Smooth muscle cell of the brain vasculature (primary cell): ENCODE measurements at places on chromosomes 13 and 19.

DNA sequence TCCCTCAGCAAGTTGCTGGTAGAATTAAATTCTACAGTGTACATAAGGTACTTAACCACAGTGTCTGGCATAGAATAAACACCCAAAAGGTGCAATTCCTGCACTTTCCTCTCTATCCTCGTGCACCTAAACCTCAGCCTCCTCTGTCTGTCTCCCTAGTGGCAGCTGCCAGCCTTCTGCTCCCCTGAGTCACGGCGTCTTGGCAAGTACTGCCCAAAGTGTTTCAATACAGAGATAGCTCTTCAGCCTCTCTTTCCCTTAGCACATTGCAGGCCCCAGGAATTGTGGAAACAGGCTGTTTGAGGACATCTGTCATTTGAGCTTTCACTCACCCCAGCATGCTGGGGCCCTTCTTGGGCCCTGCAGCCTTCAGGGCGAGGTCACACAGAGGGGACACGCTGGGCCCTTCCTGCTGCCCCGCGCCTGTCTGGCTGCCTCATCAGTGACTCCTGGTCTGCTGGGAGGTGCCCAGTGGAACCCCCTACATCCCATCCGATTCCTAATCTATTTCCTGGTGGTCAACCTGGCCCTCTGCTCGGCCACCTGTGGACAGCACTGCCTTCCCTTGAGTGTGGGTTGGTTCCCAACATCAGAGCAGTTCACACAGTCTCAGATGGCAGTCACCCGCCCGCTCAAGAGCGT is 19.3 kb downstream of the COL4A2 start:
- DNase-seq = no peak

DNA sequence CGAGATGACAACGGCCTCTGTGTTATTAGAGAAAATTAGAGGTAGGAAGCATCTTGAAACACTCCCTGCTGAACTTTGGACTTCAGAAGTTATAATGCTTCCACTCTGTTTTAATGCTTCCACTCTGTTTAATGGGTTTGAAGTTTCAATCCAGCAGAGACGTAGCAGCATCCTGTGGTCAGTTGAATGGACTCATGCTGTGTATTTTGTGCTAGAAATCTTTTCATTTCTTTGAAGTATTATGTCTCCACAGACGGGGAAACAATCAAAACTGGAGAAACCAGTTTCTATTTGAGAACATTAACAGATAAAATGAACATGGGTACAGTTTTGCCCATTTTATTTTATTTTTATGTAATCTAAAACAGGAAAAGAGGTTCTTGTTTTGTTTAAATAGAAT is 1736.2 kb downstream of the SLITRK5 start:
- no peak for DNase-seq

DNA sequence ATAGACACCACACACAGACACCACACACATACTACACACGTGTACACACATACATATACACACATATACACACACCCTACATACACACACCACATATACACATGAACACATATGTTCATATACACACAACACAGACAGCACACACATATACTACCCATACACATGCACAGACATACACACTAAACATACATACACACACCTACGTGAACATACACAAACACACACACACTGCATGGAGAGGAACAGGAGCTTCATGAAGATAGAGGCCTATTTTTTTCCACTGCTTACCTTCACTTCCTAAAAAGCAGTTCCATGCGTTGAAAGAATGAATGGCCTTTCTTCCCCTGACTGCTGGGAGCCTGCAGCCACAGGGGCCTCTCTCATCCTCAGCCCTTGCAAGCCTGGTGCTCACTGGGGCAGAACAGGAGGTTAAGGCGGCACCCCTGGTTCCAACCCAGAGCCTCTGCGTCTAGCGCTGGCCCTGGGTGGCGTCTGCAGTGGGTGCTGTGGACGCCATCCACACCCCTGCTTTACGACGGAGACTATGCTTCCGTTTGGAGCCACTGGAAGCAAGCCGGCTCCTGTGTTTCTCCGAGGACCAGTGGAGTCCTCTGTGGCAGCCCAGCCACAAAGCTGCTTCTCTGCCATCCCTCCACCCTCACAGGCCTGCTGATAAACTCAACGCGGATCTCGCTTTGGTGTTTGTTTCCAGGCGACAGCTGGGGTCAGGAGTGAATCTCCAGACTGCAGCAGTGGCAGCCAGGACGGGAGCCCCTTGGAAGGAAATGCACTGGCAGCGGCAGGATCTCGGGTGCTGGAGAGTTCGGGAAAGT is 1.9 kb upstream of the RASA3 start:
- DNase-seq = no peak

GRCh38 chr13:54636231-54636630 is 1607.6 kb downstream of the OLFM4 start:
- no peak for DNase-seq

GRCh38 chr13:59435024-59435423 is 728.7 kb downstream of the DIAPH3 start:
- DNase-seq = no peak

GRCh38 chr13:30204564-30204963 is 102.8 kb downstream of the KATNAL1 start:
- DNase-seq = no peak

GRCh38 chr13:110856942-110857835 is 57.7 kb downstream of the ANKRD10 start:
- no peak for DNase-seq

DNA sequence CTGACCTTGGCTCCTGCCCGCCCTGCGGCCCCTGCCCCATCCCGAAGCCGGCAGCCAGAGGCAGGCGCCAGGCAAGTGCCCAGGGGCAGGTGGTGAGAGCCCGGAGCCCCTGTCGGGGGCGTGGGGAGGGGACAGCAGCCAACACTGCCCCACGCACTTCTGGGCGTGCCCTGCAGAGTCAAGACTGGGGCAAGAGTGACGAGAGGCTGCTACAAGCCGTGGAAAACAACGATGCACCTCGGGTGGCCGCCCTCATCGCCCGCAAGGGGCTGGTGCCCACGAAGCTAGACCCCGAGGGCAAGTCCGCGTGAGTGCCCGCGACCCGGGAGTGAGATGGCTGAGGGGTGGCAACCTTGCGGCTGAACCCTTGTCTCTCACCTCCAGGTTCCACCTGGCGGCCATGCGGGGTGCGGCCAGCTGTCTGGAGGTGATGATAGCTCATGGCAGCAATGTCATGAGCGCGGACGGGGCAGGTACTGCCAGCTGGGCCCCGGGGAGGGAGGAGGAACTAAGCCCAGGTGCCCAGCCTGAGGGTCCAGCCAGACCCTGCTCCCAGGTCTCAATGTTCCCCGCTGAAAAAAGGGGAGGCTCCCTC is 17.3 kb downstream of the ANKRD24 start:
- DNase-seq = no peak
